ENCODE measurements at places on chromosomes 1 and 21. TPM values are rescaled to one million over a fixed set of nuclear protein-coding genes. Genes with fewer than 3 reads are reported as not detected.

GRCh38 chr1:101055623-101056022 lies 30.0 kb upstream of the DPH5 start:
- no peak for DNase-seq

DNA sequence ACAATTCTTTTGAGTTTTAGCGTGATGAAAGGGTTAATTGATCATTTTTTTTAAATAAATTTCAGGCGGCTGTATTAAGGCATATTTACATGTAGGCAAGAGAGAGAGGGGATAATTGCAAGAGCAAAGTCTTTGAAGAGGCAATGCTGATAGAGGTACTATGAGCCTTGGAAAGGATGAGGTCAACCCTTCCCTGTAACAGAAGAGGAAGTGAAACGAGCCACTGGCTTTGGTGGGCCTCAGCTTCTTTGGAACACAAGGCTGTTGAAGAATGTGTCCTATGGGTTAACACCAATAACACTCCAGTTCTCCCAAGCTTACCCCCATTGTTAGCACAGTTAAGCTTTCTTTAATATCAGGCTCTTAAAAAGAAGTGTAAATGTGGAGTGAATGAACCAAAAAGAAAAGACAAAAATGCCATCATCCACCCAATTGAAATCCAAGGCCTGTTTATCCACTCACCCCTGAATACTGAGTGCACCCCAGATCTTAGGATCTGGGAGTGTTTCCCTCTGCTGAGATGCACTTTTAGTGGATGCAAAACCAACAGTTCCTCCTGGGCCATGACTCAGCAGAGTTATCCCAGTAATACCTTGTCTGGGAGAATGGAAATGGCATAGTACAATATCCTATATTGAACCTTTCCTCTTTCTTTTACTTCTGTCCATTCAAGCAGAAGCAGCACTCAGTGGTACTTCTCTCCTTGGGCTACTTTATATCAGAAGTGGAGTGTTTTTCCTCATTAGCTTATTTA lies 216.4 kb downstream of the SLC44A5 start:
- no peak for DNase-seq

The TTF2 gene
- 4.1 TPM for polyA plus RNA-seq

The LCE1B gene
- polyA plus RNA-seq = not detected

DNA sequence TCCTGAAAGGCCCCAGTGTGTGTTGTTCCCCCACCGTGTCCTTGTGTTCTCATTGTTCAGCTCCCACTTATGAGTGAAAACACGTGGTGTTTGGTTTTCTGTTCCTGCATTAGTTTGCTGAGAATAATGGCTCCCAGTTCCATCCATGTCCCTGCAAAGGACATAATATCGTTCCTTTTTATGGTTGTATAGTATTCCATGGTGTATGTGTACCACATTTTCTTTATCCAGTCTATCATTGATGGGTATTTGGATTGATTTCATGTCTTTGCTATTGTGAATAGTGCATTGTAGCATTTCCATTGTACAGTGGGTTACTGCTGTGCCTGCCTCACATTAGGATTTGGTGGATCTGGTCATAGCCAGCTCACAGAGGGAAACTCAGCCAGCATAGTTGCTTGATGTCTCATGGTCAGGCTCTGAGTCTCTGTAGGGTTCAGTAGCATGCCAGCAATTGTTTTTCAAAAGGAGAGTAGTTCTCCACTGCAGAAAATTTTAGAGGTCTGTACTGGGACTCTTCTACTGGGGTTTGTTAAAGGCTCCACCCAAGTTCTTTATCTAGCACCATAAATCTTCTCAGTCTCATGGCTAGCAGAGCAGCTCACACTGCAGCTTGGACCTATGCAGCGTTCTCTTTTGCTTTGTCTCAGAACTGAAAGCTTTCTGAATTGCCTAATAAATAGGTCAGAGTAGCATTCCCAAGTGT lies 41.0 kb downstream of the RUNX3 start:
- no peak for DNase-seq

DNA sequence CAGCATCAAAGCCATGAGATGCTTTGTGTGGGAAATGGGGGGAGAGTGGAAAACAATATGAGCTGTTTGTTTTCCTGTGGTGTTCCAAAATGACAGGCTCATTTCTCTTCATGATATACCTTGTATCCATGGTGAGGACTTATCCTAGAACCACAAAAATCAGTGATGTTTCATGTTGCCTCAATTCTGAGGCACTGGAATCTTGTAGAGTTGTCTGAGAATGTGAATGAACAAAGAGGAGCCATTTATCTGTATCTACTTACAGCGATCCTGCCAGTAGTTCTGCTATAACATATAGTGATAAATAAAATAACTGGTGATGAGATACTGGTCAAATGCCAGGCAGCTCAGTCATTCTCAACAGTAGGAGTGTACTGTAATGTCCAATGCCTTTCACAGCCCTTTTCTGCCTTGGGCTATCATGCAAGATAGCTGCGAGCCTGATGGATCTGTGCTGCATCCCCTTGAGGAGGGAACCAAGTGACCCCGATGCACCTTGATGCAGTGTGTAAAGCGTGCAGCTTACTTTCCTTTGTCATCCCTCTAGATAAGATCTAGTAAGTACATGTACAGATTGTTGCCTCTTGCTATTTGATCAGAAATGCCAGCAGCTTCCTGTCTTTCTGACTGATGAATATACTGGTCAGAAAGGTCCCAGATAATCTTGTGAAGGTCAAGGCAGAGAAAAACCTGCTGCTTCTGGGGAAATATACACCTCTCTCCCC lies 52.8 kb downstream of the SLC44A3 start:
- DNase-seq = no peak

- DNase-seq = no peak
Measured at GRCh38 chr1:45775794-45776193, 25.3 kb upstream of the IPP start.

- DNase-seq = no peak
Measured at GRCh38 chr1:6180268-6180706, at the start of gene CHD5. Gene CHD5 (minus strand): TSS chr1:6180321. CDS start chr1:6180023, 298 bp downstream.

GRCh38 chr1:117933769-117934168 lies 4.2 kb downstream of the WDR3 start:
- no peak for DNase-seq

The KCND3 gene
- 1.2 TPM for polyA plus RNA-seq

The ATP1A4 gene
- polyA plus RNA-seq = not detected

DNA sequence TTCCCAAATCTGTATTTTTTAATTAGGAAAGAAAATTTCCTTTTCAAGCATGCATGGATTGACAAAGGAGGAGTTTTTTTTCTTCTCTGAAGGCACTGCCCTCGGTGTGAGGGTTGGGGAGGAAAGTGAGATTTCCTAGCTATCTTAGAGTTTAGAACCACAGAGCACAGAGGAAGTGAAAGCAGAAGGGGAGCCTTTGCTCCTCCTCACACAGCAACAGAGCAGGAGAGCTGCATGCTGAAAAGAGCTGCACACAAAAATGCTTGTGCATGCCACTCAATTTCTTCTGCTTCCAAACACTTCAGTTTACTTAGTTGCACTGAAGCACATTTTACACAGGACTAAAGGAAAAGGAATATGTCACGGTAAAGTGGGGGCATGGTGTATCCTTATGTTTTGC lies 308.1 kb downstream of the GPATCH2 start:
- DNase-seq = no peak

GRCh38 chr1:21763236-21763635 lies 19.7 kb downstream of the USP48 start:
- DNase-seq = no peak

GRCh38 chr1:161364332-161364731 lies 3.3 kb downstream of the CFAP126 start:
- no peak for DNase-seq

DNA sequence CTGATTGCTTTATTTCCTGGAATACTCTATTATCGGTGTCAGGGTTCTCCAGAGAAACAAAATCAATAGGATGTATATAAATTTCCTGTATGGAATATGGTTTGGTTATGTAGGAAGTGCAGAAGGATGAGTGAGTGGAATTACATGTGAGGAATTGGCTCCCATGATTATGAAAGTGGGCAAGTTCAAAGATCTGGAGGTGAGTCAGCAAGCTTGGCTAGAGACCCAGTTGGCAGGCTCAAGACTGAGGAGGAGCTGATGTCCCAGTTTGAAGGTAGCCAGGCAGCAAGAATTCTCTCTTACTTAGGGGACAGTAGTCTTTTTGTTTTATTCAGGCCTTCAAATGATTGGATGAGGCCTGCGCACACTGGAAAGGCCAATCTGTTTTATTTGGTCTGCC lies 57.5 kb downstream of the MAP3K7CL start:
- DNase-seq = no peak

- peak; percentile 32 for DNase-seq
Measured at GRCh38 chr1:43622471-43622870, 27.5 kb upstream of the KDM4A start.

DNA sequence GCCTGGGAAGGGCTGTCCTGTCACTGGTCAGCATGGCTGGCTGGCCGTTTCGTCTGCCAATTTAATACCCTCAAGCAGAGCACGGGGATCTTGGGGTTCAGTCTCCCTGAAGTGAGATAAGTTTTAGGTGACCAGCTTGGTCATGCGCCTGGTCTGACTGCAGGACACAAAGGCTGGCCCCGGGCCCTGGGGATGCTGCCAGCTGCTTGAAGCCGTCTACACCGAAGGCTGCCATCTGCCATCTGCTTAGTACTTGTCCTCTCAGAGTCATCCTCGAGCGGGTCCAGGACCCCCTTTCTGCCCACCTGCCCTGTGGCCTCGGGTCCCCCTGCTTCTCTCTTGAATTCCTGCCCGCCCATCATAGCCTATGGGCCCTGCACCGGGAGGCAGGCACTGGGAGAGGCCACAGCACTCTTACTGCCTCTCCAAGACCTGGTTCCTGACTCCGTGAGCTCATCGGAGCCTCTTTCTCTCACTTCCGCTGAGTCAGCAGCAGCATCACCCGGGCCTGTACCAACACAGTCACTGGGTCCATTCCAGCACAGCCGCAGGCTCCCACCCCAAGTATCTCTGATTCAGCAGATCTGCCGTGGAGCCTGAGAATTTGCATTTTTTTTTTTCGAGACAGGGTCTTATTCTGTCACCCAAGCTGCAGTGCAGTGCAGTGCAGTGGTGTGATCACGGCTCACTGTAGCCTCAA lies 7.0 kb downstream of the FBLIM1 start:
- DNase-seq = no peak

- DNase-seq = no peak
Measured at GRCh38 chr1:211908453-211908852, 77.9 kb upstream of the LPGAT1 start.

DNA sequence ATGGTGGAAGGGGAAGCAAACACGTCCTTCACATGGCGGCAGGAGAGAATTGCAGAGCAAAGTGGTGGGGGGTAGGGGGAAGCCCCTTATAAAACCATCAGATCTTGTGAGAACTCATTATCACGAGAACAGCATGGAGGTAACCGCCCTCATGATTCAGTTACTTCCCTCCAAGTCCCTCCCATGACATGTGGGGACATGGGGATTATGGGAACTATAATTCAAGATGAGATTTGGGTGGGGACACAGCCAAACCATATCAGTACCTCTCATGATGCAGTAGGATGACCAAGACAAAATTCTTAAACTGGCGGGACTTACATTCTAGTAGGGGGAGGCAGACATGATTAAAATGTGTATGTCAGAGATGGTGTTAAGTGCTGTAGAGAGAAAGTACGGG lies 38.8 kb downstream of the WNT4 start:
- no peak for DNase-seq

GRCh38 chr21:38356883-38357625 lies 100.3 kb downstream of the KCNJ15 start:
- no peak for DNase-seq

DNA sequence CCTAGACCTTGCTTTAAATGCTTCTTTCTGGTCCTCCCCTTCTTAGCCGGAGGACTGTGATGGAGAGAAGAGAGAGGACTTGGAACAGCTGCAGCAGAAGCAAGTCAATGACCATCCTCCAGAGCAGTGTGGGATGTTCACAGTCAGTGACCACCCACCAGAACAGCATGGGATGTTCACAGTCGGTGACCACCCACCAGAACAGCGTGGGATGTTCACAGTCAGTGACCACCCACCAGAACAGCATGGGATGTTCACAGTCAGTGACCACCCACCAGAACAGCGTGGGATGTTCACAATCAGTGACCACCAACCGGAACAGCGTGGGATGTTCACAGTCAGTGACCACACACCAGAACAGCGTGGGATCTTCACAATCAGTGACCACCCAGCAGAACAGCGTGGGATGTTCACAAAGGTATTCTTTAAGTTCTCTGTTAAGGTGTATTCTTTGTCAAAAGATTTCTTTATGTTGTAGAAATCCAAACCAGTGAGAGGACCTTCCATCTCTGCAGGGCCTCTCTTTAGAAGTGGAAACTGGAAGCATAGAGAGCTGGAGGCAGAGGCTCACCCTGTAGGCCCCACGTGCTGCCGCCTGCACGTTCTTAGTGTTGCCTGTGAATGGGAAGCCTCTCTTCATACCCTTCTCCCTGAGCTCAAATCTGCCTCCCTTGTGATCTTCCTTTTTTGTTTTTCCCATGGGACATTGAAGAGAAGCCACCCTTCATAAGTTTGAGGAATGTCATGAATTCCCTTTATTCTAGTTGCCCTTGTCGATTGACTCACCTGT lies 10.6 kb downstream of the PCNT start:
- DNase-seq = peak; percentile 43

The MSTO1 gene
- polyA plus RNA-seq = 25.3 TPM

The DNAH14 gene
- polyA plus RNA-seq = 6.6 TPM

DNA sequence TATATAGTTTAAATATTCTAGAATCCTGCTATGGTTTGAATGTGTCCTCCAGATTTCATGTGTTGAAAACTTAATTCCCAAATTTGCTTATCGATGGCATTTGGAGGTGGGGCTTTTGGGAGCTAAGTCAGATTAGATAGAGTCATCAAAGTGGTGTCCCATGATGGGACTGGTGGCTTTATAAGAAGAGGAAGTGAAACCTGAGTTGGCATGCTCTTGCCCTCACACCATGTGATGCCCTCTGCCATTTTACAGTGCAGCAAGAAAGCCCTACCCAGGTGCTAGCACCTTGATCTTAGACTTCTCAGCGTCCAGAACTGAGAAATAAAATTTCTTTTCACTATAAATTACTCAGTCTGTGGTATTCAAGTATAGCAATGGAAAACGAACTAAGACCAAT lies 111.3 kb downstream of the TGFB2 start:
- no peak for DNase-seq

- no peak for DNase-seq
Measured at GRCh38 chr1:205719762-205720161, 30.2 kb downstream of the NUCKS1 start.

- DNase-seq = no peak
Measured at GRCh38 chr21:37870221-37870620, 46.0 kb downstream of the KCNJ6 start.

DNA sequence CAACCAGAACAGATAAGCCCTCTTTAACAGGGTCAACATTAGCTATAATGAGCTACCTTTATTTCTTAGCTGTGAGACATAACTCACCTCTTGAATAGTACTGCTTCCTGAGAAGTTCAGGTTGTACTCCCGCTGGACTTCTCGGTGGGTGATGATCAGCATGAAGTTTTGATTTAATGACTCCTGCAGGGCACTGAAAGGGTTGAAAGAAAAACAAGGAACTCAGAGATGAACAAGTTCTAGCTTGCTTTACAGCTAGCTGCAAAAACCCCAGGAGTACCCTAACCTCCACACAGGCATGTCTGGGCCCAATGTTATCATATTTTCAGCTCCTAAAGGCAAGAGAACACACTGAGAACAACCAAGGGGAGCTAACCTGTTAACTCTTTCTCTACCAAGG lies 254.4 kb downstream of the FAF1 start:
- DNase-seq = no peak

GRCh38 chr1:84430546-84430945 lies 32.3 kb downstream of the DNASE2B start:
- no peak for DNase-seq

- DNase-seq = no peak
Measured at GRCh38 chr1:43177691-43178090, 5.6 kb downstream of the CFAP57 start.

All from kidney (tissue), 22 donors.